ENCODE measurements at places on chromosomes 7 and 10.

DNA sequence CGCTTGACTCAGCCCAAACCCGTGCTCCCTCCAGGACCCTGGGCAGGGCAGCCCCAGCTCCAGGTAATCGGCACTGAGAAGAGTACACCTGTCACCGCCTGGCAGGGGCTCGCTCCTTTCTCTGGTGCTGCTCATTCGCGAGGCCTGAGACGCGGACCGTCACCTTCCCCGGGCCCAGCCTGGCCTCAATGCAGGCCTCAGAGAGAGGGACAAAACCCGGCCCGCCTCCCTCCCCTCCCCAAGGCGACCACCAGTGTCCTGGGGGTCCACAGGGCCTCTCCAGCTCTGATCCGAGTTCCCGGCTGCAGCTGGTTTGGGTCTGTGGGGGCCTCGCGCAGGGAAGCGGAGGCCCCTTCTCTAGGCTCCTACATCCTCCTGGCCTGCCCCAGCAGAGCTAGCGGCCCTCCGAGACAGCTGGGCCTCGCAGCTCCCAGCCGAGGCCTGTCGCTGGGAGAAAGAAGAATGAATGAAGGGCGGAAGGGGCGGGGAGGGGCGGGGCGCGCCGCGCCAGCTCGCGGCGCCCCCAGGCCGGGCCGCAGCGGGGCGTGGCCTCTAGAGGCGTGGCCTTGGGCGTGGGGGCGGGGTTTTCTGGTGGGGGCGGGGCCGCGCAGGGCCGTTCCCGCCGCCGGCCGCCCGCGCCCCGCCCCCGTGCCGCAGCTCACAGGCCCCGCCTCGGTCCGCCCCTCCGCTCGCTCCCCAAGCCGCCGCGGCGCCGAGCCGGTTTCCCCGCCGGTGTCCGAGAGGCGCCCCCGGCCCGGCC is at the start of gene LIMK1:
Gene LIMK1 (plus strand): TSS at position 688 of the 760 bp plus-strand sequence. CDS start 187 bp downstream, outside the sequence.
- DNase-seq = peak; percentile 74

DNA sequence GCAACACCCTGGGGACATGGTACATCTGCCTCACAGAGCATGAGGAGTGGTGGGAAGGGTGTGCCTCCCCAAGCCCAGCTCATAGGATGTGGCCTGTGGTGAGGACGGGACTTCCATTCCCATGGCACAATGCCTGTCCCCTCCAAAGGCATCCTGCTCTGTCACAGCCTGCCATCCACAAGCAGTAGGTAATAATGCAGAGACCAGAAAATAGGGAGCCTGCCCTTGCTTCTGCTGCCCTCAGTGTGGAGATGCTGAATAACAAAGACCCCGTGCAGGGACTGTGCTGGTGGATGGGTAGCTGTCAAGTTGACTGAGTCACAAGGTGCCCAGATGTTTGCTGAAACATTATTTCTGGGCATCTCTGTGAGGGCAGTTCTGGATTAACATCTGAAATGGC is 199.9 kb upstream of the GRB10 start:
- no peak for DNase-seq

GRCh38 chr10:9636216-9636615 is 1381.5 kb upstream of the CELF2 start:
- no peak for DNase-seq

DNA sequence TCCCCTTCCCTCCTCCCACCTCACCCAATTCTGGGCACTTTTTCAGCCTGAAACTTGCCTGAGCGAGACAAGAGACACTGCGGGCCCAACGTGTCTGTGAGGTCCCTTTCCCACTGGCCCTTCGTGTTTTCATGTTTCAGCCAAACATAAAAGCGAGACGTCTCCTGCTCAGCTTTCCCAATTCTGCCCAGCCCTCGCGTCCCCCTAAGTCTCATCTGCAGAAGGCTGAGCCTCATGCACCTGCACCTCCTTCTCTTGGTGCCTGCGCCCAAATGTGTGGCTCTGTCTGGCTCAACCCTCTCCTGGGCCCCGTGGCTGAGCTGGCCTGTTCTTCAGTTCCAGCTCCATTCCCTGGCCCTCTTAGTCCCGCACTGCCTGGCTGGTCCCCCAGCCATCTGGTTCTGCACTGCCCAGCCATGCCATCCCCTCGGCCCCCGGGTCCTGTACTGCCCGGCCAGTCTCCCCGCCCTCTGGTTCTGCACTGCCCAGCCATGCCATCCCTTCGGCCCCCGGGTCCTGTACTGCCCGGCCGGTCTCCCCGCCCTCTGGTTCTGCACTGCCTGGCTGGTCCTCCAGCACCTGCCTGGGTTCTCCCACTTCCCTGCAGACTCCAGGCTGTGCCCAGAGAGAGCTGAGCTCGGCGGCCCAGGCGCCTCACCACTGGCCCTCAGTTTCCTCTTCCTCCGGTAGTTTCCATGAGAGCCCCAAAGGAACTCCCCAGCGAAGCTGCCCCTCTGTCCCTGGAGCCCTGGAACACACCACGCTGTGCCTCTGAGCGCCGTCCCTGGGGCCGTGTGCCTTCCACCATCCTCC is 224.1 kb downstream of the DNAJB6 start:
- DNase-seq = no peak

DNA sequence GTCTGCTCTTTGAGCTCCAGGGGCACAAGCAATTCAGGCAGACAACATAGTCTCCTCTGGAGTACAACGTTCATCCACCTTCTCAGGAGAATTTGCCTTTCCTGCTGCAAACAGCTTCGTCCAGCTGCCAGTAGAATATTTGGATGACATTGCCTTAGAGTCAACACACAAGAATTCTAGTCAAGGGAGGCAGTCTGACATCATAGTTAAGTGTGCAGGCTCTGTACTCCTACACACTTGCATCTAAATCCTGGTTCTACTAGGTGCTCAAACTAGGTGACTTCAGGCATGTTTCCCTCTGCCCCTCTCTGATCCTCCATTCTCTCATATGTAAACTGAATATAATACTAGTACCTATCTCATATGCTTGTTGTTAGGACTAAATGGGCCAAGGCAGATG is 314.8 kb downstream of the HPSE2 start:
- DNase-seq = no peak

- no peak for DNase-seq
These were observed 564.1 kb upstream of the KCND2 start for GRCh38 chr7:119708891-119709290.

GRCh38 chr7:99095698-99096097 is 48.2 kb downstream of the SMURF1 start:
- no peak for DNase-seq

DNA sequence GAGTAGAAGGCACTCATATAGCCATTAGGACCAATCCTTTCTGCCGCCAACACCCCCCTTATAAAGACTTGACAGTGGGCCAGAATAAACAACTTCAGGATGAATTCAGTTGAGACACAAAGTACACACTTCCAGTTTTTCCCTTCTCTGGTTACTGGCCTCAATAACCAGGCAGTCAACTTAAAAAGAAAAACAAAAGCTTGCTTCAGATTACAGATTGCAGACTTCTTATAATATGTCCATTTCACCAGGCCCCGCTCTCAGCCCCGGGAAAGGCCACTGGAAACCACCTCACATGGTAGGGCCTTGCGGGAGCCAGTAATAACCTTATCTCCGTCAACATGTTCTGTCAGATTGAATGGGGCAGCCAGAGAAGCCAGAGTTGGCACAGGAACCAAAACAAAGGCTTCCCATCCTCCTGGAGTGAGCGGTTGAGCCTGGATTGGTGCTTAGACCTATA is 108.8 kb downstream of the EGFR start:
- no peak for DNase-seq

DNA sequence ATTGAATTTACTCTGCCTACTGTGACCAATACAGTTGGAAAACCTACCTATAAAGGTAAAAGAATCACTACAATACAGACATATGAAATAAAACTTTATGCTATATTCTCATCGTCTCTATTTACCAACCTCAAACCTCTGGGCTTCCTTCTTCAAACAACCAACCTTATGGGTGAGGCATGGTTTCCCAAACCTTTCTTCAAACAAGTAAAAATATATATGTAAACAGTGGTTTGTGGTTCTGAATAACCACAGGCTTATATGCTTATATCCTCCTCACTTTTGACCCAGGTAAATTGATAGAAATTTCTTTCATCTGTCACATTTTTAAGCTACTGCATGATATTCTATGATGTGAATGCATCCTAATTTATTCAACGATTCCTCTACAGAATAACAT is 103.6 kb downstream of the ITGB1 start:
- DNase-seq = no peak

DNA sequence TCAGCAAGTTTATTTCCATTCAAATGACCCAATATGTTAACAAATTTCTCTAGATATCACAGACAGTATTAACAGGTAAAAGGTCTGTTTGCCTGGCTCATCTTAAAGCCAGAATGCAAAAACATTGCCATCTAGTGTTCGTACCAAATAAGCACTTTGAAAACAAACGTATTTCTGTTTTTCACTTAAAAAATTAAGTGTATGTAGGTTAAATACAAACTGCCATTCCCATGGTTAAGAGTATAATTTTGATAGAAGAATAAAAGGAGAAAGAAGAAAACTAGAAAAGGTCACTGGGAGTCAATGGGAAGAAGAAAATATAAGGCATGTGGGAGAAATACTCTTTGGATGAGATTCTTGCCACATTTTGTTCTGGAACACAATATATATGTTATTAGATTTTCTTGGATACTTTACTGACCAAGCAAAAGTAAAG is 51.0 kb downstream of the ORC5 start:
- no peak for DNase-seq

DNA sequence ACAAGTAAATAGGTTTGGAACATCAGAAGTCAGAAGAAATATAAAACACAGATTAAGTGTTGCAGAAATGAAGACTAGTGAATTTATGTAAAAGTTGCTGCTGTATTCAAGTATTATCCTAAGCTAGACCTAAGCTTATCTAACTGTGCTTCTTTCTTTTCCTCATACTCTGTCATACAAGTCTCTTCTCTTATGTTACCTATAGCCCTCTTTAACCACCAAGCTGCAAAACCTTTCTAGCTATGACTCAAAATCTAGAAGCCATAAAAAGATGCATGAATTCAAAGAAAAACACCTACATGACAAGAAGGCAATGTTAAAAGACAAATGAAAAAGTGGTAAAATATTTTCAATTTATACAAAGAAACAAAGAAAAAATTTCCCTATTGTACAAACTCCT is 23.0 kb downstream of the DENND11 start:
- no peak for DNase-seq

GRCh38 chr10:77297393-77297739 is 340.2 kb downstream of the KCNMA1 start:
- no peak for DNase-seq

- no peak for DNase-seq
These were observed 35.8 kb downstream of the CRCP start for GRCh38 chr7:66150471-66150870.

GRCh38 chr7:150980663-150981062 is 2.5 kb upstream of the KCNH2 start:
- no peak for DNase-seq

GRCh38 chr10:78909221-78909620 is 159.5 kb upstream of the ZMIZ1 start:
- DNase-seq = no peak

DNA sequence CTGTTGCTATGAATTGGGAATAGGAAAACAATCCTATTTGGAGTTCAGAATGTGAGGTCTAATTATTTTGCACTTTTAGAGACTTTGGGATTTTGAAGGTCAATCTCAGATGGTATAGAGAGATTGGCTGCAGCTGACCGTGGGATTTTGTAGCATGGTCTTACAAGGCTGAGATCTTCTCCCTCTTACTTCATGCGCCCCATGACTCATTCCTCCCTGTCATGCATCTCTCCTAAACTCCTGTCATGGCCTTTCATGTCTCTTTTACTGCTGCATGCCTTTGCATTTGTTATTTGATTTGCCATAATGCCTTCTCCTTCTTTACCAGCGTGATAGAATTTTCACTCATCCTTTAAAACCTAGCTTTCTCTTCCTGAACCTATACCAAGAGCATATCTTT is 133.1 kb downstream of the BBS9 start:
- no peak for DNase-seq

DNA sequence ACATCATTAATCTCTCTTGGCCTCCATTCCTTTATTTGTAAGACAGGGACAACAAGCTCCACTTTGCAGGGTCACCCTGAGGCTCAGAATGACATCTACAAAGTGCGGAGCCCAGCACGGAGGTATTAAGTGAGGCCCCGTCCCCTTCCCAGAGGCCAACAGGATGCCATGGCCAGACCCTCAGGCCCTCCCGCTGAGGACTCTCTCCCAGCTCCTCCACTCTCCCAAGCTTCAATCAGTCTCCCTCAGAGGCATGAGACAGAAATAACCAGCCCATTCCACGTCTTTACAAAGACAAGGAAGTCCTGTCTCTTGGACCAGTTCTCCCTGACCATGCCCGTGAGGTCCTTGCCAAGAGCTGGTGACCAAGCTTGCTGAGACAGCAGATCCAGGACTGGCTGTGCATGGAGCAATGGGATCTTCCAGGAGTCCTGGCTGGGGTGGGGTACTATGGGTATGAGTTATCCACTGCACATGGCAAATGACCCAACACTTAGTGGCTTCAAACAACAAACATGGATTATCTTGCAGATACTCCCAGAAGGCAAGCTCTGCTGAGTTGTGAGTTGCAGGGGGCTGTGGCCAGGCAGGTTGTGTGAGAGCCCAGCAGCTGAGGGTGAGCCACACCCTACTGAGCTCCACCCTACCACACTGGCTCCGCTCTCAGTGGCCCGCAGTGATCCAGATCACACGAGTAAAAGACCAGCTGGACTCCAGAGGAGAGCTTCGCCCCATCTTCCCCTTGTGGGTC is 4.3 kb upstream of the PPIF start:
- DNase-seq = no peak

DNA sequence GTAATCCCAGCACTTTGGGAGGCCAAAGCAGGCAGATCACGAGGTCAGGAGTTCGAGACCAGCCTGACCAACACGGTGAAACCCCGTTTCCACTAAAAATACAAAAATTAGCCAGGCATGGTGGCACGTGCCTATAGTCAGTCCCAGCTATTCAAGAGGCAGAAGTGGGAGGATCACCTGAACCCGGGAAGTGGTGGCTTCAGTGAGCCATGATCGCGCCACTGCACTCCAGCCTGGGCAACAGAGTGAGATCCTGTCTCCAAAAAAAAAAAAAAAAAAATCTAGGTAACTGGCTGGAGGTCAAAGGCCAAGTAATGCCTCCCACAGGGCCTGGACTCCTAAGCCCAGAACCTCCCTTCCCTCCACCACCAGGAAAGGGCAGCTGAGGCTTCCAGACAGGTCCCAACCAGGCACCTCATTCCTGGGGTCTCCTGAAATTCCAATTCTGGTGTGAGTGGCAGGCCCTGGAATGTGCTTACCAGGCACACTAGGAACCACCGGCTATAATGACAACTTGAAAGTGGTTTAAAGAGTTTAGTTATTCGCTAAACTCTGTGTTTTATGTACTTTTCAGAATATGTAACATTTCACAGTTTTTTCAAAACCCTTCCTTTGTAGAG is 86.9 kb upstream of the TNRC18 start:
- DNase-seq = no peak

GRCh38 chr10:1153251-1153763 is 97.1 kb downstream of the WDR37 start:
- DNase-seq = no peak

DNA sequence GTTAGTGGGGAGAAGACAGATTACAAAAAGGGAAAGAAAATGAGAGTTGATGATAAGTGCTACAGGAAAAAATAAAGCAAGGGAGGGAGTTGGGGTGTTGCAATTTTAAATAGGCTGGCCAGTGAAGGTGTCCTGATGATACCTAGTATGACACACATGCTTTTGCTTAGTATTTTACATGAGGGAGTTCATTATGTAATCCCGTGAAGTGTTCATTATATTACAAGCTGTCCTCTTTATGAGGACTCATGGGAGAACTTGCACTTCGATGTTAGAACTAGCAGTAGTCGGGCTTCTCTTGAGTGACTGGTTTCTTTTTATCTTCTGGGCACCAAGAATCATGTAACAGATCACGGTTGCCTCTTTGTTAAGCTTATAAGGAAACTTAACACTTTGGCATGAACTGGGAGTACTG is 102.3 kb upstream of the MTPN start:
- DNase-seq = no peak
